ENCODE measurements at places on chromosomes 13 and 19.

GRCh38 chr13:45885194-45885593 lies 33.6 kb upstream of the SIAH3 start:
- no peak for DNase-seq

- no peak for DNase-seq
Observed at GRCh38 chr19:17060802-17061201, 14.4 kb downstream of the HAUS8 start.

GRCh38 chr19:41587101-41587837 lies 11.3 kb downstream of the CEACAM21 start:
- DNase-seq = no peak

- no peak for DNase-seq
Observed at GRCh38 chr13:44197791-44198770, 175.5 kb upstream of the SERP2 start.

DNA sequence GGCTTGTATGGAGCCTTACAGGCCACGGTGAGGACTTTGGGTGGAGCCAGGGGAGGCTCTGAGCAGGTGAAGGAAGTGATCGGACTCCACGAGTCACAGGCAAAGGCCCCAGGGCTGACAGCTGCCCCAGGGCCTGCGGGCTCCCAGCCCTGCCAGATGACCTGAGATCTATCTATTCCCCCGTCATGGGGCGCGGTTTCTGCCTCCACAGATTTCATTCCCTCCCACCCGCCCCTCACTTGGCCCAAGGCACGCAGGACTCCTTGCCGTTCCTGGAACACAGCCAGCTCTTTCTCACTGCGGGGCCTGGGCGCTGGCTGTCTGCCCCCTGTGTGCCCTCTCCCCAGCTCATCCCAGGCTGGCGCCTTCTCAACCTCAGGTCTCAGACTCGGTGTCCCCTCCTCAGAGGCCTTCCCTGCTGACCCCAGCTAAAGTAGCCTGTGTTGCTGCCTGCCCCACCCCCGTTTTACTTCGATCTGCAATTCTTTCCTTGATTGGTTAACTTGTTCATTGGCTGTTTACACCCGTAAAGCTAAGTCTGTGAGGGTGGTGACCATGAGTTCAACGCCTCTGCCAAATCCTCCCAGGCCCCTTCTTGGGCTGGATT lies 13.9 kb upstream of the PAK4 start:
- no peak for DNase-seq

DNA sequence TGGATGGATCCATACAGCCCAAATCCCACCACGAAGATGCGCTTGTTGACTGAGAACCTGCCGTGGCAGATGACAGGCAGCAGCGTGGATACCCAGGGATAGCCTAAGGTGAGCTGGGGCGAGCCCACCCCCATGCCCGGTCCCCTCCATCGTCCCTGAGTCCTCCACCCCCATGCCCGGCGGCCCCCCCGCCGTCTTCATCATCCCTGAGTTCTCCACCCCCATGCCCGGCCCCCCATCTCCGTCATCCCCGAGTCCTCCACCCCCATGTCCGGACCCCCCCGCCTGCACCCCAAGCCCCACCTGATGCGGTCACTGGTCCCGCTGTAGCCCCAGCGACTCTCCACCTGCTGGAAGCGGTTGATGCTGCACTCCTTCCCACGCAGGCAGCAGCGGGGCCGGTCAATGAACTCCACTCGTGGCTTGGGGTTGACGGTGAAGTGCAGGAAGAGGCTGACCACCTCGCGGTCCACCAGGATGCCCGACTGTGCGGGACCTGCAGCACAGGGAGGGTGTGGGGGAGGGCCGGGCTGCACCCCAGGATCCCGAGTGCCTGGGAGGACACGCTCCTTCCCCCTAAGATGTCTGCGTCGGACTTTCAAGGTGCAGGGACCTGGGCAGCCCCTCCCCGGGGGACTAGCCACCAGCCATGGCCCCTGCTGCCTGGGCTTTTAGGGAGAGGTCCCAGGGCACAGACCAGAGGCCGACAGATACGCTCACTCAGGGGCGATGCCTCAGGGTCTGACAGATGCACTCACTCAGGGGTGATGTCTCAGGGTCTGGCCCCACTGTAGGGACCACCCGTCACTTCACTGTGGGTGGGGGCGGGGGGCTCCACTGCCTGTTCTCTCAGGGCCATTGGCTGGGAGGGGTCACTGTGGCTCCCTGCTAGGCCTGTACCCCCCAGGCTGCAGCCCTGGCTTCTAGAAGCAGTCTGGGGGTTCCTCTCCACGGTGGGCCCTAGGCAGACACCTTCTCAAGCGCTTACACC lies 28.0 kb downstream of the BTBD2 start:
- no peak for DNase-seq

Data from stimulated activated CD4-positive, alpha-beta T cell treated with anti-CD3 and anti-CD28 coated beads, Interleukin-1b, Interleukin-23, amount 100 ng/mL, for 24 hours (primary cell).